ENCODE measurements at places on chromosomes 6 and 20. TPM values are rescaled to one million over a fixed set of nuclear protein-coding genes. Genes with fewer than 3 reads are reported as not detected.

DNA sequence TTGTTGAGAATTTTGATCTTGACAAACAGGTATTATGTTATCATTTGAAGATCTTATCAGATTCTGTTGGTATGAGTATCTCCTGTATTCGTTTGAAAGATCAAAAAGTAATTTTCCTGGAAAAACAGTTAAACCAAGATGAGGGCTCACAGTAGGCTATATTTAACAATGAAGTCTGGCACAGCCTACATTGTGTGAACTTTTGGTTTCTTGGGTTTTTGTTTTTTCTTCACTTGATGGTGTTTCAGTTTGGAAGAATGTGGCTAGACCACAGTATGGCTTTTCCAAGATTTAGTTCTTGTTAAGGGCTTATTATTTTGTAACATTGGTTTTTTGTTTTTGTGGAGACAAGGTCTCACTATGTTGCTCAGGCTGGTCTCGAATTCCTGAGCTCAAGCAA, 306.4 kb downstream of the CDKAL1 start:
- peaks cover 3% of the 10 kb centered on the region for H3K4me1 ChIP-seq
- DNase-seq = no peak
- H3K36me3 ChIP-seq = no peaks in the 10 kb centered on the region
- H3K4me3 ChIP-seq = no peak overlapping the region
- no peaks in the 10 kb centered on the region for H3K27me3 ChIP-seq

FAM83B gene
- not detected for total RNA-seq

DNA sequence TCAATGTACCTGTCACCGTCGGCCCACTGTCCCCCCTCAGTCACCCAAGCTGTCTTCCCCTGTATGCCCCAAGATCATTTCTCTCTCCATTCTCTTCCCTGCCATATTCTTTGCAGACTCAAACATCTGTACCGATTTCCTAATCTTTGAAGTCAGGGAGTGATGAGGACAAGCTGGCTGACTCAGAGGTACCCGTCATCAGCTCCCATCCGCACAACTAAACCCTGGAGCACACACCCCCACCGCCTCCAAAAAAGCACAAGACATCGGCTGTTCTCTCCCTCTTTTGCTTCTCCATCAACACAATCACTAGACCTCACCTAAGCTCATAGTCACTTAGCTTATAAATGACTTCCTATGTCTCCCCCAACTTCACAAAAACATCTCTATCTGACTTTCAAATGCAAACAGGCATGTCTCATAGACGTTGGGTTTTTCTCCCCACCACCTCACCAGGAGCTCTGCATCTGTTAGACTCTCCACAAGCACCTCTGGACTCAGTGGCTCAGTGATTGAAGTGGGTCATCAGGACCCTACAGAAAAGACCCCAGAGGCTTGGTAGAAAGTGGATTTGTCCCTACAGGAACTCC, 11.5 kb upstream of the NFATC2 start:
- H3K36me3 ChIP-seq = no peaks in the 10 kb centered on the region
- DNase-seq = no peak
- H3K27me3 ChIP-seq = no peaks in the 10 kb centered on the region
- H3K27ac ChIP-seq = no peak overlapping the region
- H3K4me3 ChIP-seq = no peak overlapping the region
- H3K4me1 ChIP-seq = no peaks in the 10 kb centered on the region

GRCh38 chr6:47169785-47170616, 127.9 kb upstream of the ADGRF1 start:
- no peaks in the 10 kb centered on the region for H3K4me1 ChIP-seq
- H3K36me3 ChIP-seq = no peaks in the 10 kb centered on the region

- DNase-seq = no peak
- no peaks in the 10 kb centered on the region for H3K27me3 ChIP-seq
- H3K27ac ChIP-seq = no peak overlapping the region
- H3K4me1 ChIP-seq = no peaks in the 10 kb centered on the region
- H3K36me3 ChIP-seq = no peaks in the 10 kb centered on the region
Measured at GRCh38 chr20:4369798-4370124, 351.9 kb upstream of the PRND start.

MEI4 gene
- total RNA-seq = not detected

PAK5 gene
- not detected for total RNA-seq

RSPO3 gene
- total RNA-seq = 2.3 TPM

GRCh38 chr6:163572612-163573011, 158.1 kb downstream of the QKI start:
- no peak overlapping the region for H3K4me3 ChIP-seq
- peaks cover 5% of the 10 kb centered on the region for H3K36me3 ChIP-seq
- DNase-seq = no peak
- no peaks in the 10 kb centered on the region for H3K27me3 ChIP-seq

- no peak overlapping the region for H3K27ac ChIP-seq
- no peak overlapping the region for H3K4me3 ChIP-seq
- H3K4me1 ChIP-seq = peaks cover 3% of the 10 kb centered on the region
- no peak for DNase-seq
- peaks cover 8% of the 10 kb centered on the region for H3K27me3 ChIP-seq
Measured at GRCh38 chr6:30355281-30355680, 10.3 kb downstream of the RPP21 start.

DNA sequence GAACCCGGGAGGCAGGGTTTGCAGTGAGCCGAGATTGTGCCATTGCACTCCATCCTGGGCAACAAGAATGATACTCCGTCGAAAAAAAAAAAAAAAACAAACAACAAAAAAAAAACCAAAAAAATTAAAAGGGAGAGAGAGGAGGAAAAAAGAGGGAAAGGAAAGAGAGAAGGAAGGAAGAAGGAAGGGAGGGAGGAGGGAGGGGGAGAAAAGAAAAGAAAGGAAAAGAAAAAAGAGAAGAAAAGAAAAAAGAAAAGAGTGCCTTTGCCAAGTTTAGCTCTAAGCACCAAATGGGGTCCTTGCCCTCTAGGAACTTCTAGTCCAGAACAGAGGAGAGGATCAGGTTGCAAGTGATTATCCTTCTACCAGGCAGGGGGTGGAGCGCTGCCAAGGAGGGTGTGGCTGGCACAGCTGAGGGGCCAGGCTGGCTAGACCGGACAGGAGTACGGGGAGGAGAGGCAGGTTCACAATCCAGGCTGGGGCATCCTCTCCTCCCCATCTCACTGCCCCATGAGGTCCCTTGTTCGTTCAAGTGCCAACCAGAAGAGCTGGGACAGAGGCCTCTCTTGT, 19.1 kb downstream of the GNAS start:
- H3K4me1 ChIP-seq = no peaks in the 10 kb centered on the region
- no peak overlapping the region for H3K4me3 ChIP-seq
- H3K27me3 ChIP-seq = no peaks in the 10 kb centered on the region
- H3K36me3 ChIP-seq = no peaks in the 10 kb centered on the region
- H3K27ac ChIP-seq = no peak overlapping the region

MICB gene
- total RNA-seq = 6.6 TPM

- no peak for DNase-seq
- H3K4me1 ChIP-seq = no peaks in the 10 kb centered on the region
- no peaks in the 10 kb centered on the region for H3K36me3 ChIP-seq
Measured at GRCh38 chr6:114712129-114712662, 369.4 kb upstream of the HS3ST5 start.

DNA sequence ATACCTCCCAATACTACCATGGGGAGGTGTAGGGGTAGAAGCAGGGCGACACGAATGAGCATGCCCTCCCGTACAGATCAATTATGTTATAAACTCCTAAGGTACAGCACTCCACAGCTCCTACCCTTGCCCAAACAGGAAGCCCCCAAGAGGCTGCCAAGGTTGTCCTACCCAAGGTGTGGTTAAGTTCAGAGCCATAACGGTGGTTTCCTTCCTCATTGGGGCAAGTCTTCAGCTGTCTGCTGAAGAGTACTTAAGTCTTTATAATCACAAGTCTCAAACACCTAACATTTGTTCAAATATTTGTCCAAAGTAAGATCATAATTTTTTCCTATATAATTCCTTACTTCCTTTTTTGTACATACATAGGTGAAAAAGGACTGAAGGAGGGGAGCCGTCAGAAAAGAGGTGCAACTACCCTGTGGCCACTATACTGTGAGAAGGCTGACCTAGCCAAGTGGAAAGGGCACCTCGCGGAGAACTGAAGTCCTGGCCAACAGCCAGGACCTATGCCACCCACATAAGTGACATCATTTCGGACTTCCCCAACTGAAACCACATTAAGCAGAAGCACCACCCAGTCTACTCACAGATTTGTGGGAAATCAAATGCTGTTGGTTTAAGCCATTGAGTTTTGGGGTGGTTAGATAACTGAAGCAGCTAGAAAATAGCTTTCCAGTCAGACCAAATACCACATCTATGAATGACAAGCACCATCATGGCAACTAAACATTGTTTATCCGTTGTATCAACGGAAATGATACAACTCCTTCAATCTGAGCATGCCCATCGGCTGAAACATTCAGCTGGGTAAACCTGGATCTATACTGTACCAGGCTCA, 2.9 kb upstream of the RAB22A start:
- no peak overlapping the region for H3K27ac ChIP-seq
- no peak overlapping the region for H3K4me3 ChIP-seq
- H3K4me1 ChIP-seq = peaks cover 12% of the 10 kb centered on the region
- DNase-seq = no peak
- peaks cover 3% of the 10 kb centered on the region for H3K36me3 ChIP-seq
- H3K27me3 ChIP-seq = no peaks in the 10 kb centered on the region

DNA sequence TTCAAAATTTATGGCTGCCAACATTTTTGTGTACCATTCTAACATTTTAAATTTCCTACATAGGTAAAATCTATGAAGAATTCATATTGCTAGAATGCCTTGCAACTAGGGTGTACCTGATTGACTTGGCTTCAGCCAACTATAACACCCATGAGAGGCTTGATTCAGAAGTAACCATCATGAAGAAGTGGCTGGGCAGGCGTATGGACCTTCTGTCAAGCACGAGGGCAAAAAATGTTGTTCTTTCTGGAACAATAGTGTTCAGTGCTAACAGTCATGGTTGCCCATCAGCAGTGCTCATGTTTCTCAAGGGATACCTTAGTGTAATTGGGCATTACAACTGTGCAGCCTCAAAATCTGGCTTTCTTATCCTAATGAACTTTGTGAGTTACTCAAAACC, 42.9 kb downstream of the ID4 start:
- H3K4me1 ChIP-seq = no peaks in the 10 kb centered on the region
- H3K27me3 ChIP-seq = no peaks in the 10 kb centered on the region
- no peak overlapping the region for H3K27ac ChIP-seq
- H3K36me3 ChIP-seq = no peaks in the 10 kb centered on the region
- DNase-seq = no peak

DNA sequence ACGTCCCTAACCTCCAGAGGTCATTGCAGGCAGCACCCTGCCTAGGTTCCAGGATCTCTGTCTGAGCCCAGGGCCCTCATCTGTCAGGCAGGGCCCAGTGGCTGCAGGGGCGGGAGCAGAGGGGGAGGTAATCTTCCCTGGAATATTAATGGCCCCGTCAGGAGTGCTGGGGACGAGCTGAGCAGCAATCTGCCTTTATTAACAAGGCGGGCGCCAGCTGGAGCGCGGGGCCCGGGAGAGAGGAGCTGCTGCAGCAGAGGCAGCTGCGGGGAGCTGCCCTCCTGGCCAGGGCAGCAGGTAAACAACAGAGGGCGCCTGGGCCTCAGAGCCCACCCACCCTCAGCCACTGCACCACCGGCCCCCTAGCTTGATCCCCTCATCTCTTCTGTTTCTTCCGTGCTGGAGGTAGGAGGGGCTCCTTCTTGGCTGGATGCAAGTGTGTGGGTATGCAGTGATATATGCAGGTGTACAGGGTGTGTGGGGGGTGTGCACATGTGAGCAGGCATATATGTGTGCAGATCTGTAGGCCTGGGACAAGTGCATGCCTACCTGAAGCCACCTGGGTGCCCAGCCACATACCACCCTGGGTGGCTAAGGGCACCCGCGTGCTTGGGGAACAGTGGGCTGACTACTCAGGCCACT, 131.8 kb upstream of the MLN start:
- H3K4me1 ChIP-seq = no peaks in the 10 kb centered on the region
- H3K27me3 ChIP-seq = no peaks in the 10 kb centered on the region
- no peak for DNase-seq
- no peak overlapping the region for H3K4me3 ChIP-seq
- no peaks in the 10 kb centered on the region for H3K36me3 ChIP-seq

DNA sequence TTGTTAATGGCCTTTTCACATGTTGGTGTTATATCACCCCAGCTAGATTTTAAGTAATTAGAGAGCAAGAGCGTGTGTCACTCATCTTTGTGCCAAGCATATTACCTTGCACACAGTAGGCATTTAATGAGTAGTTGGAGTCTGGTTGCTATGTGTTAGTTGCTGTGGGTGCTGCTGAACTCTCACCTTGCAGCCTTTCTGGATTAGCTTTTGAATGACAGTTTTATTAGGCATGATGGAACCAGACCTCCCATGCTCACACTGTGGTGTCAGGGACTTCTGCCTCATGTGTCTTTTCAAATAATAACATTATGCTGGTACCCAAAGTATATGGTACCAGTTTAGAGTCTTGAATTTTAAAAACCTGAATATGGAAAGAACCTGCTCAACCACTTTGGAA, 55.9 kb downstream of the TRAF3IP2 start:
- DNase-seq = no peak
- no peak overlapping the region for H3K4me3 ChIP-seq
- no peaks in the 10 kb centered on the region for H3K36me3 ChIP-seq
- H3K27ac ChIP-seq = no peak overlapping the region
- H3K4me1 ChIP-seq = peaks cover 35% of the 10 kb centered on the region
- no peaks in the 10 kb centered on the region for H3K27me3 ChIP-seq

DZANK1 gene
- total RNA-seq = 3.2 TPM

GRCh38 chr6:51827580-51827979, 259.8 kb downstream of the PKHD1 start:
- DNase-seq = no peak
- H3K4me1 ChIP-seq = no peaks in the 10 kb centered on the region
- no peak overlapping the region for H3K27ac ChIP-seq
- no peak overlapping the region for H3K4me3 ChIP-seq
- no peaks in the 10 kb centered on the region for H3K36me3 ChIP-seq

- no peaks in the 10 kb centered on the region for H3K36me3 ChIP-seq
- H3K4me3 ChIP-seq = no peak overlapping the region
- no peaks in the 10 kb centered on the region for H3K27me3 ChIP-seq
- DNase-seq = no peak
- H3K27ac ChIP-seq = peak overlapping the region; percentile 27
- H3K4me1 ChIP-seq = peaks cover 2% of the 10 kb centered on the region
Measured at GRCh38 chr20:47392015-47392720, 35.7 kb upstream of the ZMYND8 start.

CEP57L1 gene
- 29.5 TPM for total RNA-seq

GRCh38 chr6:166317261-166318212, 9.3 kb upstream of the PRR18 start:
- no peak for DNase-seq
- H3K36me3 ChIP-seq = peaks cover 11% of the 10 kb centered on the region
- no peak overlapping the region for H3K4me3 ChIP-seq
- no peak overlapping the region for H3K27ac ChIP-seq
- H3K4me1 ChIP-seq = no peaks in the 10 kb centered on the region
- no peaks in the 10 kb centered on the region for H3K27me3 ChIP-seq

MUCL3 gene
- 13.8 TPM for total RNA-seq

- peaks cover 5% of the 10 kb centered on the region for H3K4me1 ChIP-seq
- no peak overlapping the region for H3K4me3 ChIP-seq
- no peaks in the 10 kb centered on the region for H3K36me3 ChIP-seq
- no peak for DNase-seq
- no peak overlapping the region for H3K27ac ChIP-seq
Measured at GRCh38 chr6:8061736-8062135, 2.5 kb downstream of the BLOC1S5 start.
